Neural progenitor cell (in vitro differentiated cells): ENCODE measurements at places on chromosomes 13 and 19. TPM values are rescaled to one million over a fixed set of nuclear protein-coding genes. Genes with fewer than 3 reads are reported as not detected.
A peak's percentile ranks its signal among the peaks of the same experiment; 100 is the strongest.

DNA sequence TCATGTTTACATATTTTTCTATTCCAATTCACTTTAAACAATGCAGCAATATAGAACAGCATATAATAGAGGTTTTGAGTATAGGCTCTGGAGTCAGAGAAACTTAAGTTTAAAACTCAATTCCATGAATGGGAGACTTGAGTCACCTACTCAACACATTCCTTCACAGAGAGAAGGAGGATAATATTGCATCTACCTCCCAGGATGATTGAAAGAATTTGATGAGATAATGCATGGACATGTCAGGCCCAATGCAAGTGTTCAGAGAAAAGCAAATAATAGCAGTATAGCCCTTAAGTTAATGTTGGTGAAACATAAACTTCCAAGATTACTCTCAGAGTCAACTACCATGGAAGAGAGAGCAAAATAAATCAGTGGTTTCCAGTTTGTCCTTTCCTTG is 170.2 kb downstream of the DCLK1 start:
- DNase-seq = no peak

ZNF235 gene
- 8.1 and 9.6 TPM in 2 replicates for total RNA-seq

- no peak for DNase-seq
These were observed 23.4 kb downstream of the RASL11A start for GRCh38 chr13:27293873-27294515.

MAG gene
- not detected in 2 replicates for total RNA-seq

- peak; percentile 66 for DNase-seq
These were observed 5.5 kb upstream of the ADAMTS10 start for GRCh38 chr19:8615813-8616596.

- DNase-seq = peak; percentile 97
These were observed 13.1 kb downstream of the TJP3 start for GRCh38 chr19:3721131-3721886.

FPR1 gene
- total RNA-seq = not detected in 2 replicates

GRCh38 chr13:110610955-110611595 is 4.3 kb upstream of the NAXD start:
- no peak for DNase-seq

GRCh38 chr19:5023128-5023571 is 54.2 kb downstream of the KDM4B start:
- DNase-seq = no peak

GRCh38 chr19:48249502-48250014 is 6.2 kb downstream of the CARD8 start:
- no peak for DNase-seq

GRCh38 chr13:36297366-36298338 is at the start of gene CCDC169:
TSS of gene CCDC169 (minus strand) at chr13:36297814. CDS start at chr13:36297719, 95 bp downstream.
- peak; percentile 84 for DNase-seq

GRCh38 chr13:113166681-113167080 is 8.2 kb downstream of the PROZ start:
- no peak for DNase-seq

GRCh38 chr19:287381-287871 is 3.8 kb downstream of the PLPP2 start:
- DNase-seq = no peak

DNA sequence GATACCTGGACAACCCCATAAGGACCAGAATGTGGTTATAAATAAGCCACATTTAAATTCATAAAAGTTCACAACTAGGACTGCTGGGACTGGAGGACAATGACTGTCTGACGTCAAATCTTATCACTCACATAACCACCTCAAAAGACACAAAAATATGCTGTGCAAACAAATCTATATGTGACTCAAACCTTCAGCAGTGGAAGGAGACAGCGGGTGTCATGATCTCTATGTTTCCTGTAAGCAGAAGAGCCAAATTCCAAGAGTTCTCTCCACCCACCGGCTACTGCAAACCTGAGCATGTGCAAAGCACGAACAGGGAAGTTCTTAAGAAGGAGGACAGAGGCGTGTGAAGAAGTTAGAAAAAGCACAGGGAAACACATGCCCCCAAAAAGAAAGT is 113.2 kb downstream of the MYCBP2 start:
- DNase-seq = no peak

- no peak for DNase-seq
These were observed 2.4 kb downstream of the FOSB start for GRCh38 chr19:45469945-45470761.

- DNase-seq = peak; percentile 69
These were observed 717 bp downstream of the SPRYD7 start for GRCh38 chr13:49935171-49936074.

DNA sequence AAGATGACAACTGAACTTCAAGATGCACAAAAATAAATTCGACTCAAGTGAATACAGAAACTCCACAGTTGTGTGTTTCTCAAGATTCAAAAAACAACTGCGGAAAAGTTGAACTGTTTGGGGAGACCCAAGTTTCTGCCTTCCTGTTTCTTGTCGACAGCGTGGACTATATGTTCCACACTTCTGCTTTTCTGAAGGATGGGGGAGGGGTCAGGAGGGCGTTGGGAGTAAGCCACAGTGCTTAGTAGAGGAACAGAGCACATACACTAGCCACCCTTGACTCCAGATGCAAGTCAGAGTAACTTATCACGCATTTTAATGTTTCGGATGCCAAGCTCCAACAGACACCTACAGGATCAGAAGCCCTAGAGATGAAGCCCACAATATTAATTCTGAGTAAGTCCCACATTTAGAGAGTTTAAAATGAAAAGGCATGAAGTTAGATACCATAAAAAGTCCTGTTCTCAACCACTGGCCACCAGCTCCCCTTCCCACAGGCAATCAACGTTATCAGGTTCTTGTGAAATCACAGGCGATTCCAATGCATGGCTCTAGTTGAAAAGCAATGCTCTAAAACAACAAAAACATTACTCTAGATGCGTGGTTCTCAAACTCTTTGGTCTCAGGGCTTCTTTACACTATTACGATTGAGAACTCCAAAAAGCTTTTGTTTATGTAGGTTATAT is 4.2 kb downstream of the TUBGCP3 start:
- DNase-seq = no peak

GRCh38 chr19:15532779-15533521 is 24.6 kb downstream of the CYP4F22 start:
- no peak for DNase-seq

DNA sequence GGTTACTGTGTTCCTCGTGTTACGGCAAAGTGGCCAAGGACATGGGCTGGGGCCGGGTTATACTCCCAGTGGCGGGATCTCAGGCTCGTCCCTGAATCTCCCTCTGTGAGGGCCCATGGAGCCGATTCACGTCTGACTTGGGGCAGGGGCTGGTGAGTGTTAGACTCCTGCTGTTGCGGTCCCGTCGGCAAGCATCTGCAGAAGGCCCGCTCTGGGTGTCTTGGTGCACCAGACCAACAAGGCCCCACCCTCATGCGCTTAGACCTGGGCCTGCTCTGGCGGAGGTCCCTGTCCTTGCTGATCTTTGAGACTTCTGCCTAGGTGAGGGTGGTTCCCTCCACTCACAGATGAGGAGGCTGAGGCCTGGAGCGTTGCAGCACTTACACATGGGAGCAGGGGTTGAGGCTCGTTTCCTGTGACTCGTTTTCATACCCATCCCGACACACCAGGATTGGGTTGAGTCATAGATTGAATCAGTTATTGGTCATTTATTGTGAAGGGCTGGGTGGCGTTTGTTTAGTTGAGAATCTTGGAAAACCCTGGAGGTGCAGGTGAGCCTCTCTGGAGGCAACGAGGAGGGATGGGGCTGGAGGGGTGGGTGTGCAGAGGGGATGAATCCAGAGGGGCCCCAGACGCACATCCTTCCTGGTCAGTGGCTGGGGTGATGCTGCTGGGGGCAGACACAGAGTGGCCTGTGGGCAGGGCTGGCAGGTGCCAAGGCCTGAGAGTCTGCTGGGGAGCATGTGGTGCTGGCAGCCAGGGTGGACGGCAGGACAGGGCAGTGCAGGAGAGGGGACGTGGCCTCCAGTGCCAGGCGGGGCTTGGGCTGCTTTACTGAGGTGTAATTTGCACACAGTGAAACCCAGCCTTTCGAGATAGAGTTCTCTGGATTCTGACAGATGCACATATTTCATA is 4.6 kb downstream of the EPN1 start:
- DNase-seq = no peak

DNA sequence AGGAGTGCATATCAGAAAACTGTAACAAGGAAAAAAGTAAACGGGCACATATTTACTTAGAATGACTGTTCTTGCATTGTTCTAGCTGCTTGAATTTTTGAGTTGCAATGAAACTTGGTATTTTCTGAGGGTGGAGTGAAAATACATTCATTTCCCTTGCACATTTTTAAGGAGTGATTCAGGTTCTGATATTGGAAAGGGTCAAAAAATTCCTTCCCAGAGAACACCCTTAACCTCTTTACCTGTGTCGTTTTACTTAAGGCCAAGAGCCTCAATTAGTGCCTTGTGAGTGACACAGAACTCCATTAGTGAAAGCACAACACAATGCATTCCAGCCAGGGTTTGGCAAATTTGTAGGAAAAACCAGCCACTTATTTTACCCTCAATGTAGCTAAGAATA is 2.3 kb downstream of the ITGBL1 start:
- no peak for DNase-seq

MYBPC2 gene
- total RNA-seq = 0.65 and 0.77 TPM in 2 replicates

LCP1 gene
- 0.34 and 2.2 TPM in 2 replicates for total RNA-seq

DNA sequence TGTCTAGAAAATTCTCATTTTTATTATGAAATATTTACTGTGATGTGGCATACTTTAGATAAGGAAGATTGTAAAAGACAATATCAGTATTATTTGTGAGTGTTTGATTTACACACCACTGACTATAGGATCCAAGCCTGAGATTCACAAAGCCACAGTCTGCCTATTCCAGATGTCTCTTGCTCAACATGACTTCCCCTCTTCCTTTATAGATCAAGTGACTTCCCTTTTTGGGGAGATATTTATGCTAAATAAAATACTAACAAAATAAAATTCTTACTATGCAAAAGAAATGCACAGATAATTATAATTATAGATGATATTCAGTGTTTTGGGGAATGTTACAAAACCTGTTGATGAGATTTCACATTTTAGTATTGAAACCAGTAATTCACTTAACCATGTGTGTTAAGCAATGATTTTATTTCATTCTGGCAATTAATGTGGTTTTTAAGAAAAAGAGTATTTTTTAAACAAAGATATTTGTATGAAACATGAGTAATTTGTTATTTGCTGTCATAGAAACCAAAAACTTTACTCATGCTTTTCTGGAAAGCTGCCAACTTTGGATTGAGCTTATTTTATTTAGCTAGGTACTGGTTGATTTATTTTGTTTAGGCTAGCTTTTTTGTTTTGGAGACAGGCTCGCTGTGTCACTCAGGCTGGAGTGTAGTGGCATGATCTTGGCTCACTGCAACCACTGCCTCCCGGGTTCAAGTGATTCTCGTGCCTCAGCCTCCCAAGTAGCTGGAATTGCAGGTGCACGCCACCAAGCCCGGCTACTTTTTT is 13.7 kb upstream of the GPR183 start:
- no peak for DNase-seq

- DNase-seq = no peak
These were observed 17.3 kb upstream of the AKT2 start for GRCh38 chr19:40302224-40303011.

- peak; percentile 17 for DNase-seq
These were observed 692.7 kb downstream of the UQCRFS1 start for GRCh38 chr19:28519952-28520861.

DNA sequence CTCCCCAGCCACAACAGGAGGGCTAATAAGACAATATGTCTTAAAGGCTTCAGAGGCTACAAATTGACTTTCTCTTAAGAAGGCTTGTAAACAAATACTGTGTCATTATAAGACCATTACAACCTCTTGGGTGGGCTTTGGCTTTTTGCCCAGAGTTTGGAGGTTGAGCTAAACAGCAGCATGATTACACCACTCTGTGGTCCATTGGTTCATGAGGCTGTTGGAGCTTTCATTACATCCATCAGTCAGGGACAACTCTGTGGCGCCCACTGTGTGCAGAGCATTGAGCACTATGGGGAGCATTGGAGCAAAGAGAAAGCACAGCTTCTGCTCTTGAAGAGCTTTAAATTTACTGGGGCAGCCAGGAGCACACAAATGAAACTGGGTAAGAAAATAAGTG is 75.9 kb downstream of the TNFSF11 start:
- DNase-seq = no peak

- DNase-seq = no peak
These were observed at the start of gene ZNF578 for GRCh38 chr19:52453324-52454094. TSS of gene ZNF578 (plus strand) at chr19:52453553. CDS start at chr19:52501846, 48,293 bp downstream.

- DNase-seq = no peak
These were observed 4.7 kb downstream of the SERP2 start for GRCh38 chr13:44378277-44378676.

GRCh38 chr19:31174948-31175347 is 174.3 kb downstream of the TSHZ3 start:
- DNase-seq = peak; percentile 12

- DNase-seq = peak; percentile 87
These were observed 8.3 kb upstream of the DGKH start for GRCh38 chr13:42039946-42040729.

- DNase-seq = peak; percentile 15
These were observed 22.0 kb downstream of the MUC16 start for GRCh38 chr19:8988204-8988603.

PTPRH gene
- not detected in 2 replicates for total RNA-seq

DNA sequence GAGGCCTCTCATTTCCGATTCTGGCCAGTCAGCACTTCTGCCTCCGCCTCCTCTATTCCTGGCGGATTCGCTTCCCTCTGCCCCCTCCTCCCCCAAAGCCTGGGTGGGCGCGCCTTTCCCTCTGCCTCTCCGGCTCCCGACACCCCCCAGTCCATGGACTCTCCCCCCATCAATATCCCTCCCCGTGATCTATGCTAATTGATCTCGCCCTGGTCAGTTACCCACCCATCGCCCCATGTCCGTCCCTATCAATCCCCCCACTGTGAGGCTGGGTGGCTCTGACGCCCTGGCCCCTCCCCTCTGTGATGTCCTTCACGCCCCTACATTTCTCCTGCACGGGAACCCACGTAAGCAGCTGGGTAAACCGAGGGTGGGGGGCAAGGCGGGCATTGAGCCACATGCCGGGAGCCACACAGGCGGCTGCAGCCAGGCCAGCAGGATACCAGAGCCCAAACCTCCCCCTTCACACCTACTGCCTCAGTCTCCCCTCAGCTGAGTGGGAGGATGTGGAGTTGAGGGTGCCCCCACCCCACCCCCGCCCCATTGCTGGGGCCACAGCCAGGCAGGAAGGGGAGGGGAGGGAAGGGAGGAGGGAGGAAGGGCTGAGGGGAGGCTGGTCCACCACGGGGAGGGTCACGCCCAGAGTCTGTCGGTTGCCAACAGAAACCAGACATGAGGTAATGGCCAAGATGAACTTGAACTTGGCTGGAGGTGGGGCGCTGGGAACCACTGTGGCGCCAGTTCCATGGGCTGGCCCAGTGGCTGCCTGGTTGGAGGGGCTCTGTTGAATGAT is 21.0 kb downstream of the SMIM24 start:
- peak; percentile 66 for DNase-seq
